ENCODE measurements at places on chromosomes 3 and 15.

DNA sequence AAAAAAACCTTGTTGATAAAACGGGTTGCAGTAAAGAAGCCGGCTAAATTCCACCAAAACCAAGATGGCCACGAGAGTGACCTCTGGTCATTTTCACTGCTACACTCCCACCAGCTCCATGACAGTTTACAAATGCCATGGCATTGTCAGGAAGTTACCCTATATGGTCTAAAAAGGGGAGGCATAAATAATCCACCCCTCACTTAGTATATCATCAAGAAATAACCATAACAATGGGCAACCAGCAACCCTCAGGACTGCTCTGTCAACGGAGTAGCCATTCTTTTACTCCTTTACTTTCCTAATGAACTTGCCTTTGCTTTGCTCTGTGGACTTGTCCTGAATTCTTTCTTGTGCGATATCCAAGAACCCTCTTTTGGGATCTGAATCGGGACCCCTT is 14.4 kb upstream of the CDC25A start:
- no peak for DNase-seq

DNA sequence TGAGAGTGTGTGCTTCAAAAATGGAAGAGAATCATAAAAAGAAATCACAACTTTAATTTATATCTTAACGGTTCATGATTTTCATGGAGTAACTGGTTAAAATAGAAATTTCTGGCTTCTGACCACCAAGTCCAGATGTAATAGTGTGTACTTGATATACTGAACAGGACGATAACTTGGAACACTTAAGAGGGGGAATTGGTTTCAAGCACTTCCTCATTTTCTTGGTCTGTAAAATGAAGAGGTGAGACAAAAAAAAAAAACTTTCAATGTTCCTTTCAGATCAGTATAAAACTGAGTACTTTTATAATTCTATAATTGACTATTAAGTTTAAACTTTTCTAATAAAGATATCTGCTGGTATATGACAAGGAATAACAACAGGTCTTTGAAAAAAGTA is 64.0 kb upstream of the TRA2B start:
- DNase-seq = no peak

DNA sequence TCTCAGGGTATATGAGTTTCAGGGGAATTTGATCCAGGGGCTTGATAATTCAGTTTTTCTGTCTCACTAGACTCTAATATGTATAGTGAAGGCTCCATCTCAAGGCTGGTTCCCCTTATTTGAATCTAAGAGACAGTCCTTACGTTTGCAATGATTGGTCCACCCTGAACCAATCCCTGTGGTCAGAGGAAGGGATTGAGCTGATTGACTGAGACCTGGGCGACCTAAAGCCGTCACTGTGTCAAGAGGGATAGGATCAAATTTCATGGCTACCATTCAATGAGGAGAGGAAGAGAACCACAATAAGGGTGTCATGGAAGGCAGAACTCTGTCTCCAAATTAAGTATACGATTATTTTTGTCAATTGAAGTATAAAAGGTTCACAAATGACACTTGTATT is 16.3 kb downstream of the NUDT16 start:
- DNase-seq = no peak

DNA sequence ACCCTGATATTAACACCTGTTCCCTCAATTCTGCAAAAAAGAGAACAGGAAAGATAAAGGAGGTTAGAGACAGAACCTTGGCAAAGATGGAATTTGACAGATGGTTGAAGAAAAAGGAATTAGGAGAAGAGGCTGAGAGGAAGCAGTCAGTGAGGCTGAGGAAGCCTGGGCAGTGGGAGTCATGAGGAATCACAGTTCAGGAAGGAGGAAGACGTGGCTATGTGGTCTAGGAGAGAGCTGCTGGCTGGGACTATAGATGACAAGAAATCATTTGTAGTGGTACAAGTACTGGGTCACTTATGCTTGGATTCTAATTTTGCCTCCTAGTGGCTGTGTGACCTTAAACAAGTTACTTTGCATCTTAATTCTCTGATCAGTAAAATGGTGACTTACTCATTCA is 49.0 kb downstream of the LARS2 start:
- no peak for DNase-seq

DNA sequence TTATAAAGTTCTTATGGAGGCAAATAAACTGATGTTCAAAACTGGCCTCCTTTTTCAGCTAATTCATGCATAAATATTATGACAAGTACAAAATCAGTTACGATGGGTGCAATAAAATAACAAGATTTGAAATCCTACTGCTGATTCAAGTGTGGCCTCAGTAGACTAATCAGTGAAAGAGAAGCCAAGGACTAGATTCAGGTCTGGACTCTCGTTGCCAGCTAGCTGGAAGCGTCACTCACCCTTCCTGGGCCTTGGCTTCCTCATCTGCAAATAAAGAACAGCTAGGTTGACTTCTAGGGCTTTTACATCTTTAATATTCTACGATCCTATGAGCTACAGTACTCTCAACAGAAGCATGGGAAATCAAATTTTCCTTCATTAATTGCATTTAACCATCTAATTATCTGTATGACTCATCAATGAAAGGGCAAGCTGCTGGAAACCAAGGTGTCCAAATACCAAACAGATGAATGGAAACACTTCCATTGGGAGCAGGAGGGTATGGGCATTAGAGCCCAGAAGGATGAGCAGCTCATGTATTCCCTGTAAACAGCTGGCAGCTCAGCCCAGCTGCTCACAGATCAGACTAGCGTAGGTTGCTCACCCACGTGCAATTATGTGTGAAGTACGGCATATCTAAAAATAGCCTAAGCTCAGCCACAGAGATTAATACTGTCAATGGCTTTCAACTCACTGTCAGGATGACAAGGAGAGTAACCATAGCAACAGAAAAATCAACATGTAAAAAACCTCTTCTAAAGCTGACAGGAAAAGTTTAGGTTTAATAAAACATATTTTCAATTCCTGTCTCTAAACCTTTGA is 294.8 kb downstream of the PLCL2 start:
- DNase-seq = peak; percentile 7

DNA sequence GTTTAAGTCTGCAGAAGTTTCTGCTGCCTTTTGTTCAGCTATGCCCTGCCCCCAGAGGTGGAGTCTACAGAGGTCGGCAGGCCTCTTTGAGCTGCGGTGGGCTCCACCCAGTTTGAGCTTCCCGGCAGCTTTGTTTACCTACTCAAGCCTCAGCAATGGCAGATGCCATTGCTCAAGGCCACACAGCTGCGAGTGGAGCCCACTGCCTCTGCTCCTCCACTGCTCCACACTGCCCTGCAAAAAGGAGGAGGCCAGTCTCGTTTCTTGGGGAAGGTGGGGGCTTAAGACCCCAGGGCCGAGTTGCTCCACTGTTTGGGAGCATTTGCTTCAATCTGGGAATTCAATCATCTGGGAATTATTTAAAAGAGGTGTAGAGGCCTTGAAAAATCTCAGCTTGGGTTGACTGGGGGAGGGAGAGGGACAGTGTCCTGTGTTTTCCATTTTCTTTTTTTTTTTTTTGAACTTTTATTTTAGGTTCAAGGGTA is 144.6 kb upstream of the MEF2A start:
- DNase-seq = no peak

DNA sequence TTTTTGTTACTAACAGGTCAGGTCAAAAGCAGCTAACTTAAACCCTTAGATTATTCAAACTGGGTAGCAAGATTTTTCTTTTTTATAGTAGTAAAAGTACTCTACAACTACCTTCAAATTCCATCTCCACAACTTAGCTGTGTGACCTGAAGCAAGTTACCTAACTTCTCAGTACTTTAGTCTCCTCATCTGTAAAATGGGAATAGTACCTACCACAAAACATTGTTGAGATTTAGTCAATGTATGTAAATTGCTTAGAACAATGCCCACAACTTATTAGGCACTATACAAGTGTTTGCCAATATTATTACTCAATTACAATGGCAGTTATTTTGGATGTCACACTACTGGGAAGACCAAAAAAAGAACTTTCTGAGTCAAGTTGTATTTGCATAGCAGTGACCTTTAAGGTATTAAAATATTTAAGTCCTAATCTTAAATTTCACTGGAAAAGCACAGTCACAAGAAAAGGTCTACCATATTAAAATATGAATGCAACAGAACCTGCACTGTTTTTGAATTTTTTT is 2.9 kb downstream of the TASOR start:
- DNase-seq = no peak

- DNase-seq = no peak
Observed at GRCh38 chr3:45479621-45480035, 91.3 kb downstream of the LARS2 start.

DNA sequence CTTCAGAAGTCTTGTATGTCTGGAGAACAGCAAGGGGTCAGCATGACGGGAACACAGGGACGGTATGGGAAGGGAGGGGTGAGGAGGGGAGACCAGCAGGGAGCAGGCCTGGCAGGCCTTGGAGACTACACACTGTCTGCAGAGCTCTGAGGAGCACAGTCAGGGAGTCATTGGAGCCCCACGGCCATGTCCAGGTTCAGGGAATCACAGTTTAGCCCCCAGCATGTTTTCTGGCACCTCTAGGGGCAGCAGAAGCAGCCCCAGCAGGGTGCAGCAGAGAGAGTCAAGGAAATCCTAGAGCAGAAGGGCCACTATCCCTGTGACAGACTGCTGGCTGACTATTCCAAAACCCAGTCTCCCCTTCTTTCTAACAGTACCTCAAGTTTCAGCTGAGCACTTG is 3.2 kb downstream of the LAMP3 start:
- DNase-seq = no peak

- DNase-seq = no peak
Observed at GRCh38 chr15:96693990-96694517, 363.6 kb downstream of the NR2F2 start.

Data from stimulated activated CD8-positive, alpha-beta memory T cell treated with anti-CD3 and anti-CD28 coated beads, Interleukin-4, amount 100 ng/mL, for 4 hours (primary cell).